ENCODE measurements at places on chromosomes 3 and 15. TPM values are rescaled to one million over a fixed set of nuclear protein-coding genes. Genes with fewer than 3 reads are reported as not detected.

- no peaks in the 10 kb centered on the region for H3K4me1 ChIP-seq
- no peak for DNase-seq
- H3K36me3 ChIP-seq, result no peaks in the 10 kb centered on the region
- H3K27ac ChIP-seq, result no peak overlapping the region
Observed at GRCh38 chr3:4151859-4152258, 151.3 kb upstream of the SETMAR start.

Gene SLC2A2
- total RNA-seq, result not detected

Gene GUCA1C
- total RNA-seq, result not detected

GRCh38 chr15:71899674-71900073, 89.3 kb downstream of the NR2E3 start:
- H3K27ac ChIP-seq, result no peak overlapping the region
- H3K4me3 ChIP-seq, result no peak overlapping the region

DNA sequence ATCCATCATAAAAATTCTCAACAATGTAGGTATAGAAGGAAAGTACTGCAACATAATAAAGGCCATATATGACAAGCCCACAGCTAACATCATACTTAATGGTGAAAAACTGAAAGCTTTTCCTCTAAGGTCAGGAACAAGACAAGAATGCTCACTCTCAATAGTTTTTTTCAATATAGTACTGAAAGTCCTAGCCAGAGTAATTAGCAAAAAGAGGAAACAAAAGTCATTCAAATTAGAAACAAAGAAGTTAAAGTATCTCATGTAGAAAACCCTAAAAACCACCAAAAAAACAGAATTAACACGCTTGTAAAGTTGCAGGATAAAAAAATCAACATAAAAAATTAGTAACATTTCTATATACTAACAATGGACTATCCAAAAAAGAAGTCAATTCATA, 61.8 kb downstream of the MYH15 start:
- H3K4me1 ChIP-seq, result no peaks in the 10 kb centered on the region
- DNase-seq, result no peak

Gene WDR53
- 5.9 TPM for total RNA-seq

Gene C3orf62
- total RNA-seq, result 3.4 TPM

DNA sequence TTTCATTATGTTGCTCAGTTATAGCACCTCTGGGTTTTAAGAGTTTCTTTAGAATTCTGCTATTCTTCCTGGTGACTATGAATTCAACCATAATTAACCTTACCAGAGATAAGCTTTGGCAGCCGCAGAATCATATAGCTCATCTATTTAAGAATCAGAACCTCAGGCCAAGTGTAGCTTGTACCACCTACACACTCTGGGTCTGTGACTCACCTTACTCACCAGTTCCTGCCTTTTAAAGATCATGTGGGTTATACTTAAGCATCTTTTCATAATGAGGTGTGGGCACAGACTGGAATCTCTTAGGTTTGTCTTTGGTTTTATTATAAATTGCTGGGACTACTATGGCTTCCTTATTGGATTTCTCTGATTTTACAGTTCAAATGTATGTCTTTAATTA, 21.9 kb downstream of the CDV3 start:
- DNase-seq, result no peak
- no peak overlapping the region for H3K4me3 ChIP-seq
- H3K27me3 ChIP-seq, result no peaks in the 10 kb centered on the region
- no peaks in the 10 kb centered on the region for H3K4me1 ChIP-seq

DNA sequence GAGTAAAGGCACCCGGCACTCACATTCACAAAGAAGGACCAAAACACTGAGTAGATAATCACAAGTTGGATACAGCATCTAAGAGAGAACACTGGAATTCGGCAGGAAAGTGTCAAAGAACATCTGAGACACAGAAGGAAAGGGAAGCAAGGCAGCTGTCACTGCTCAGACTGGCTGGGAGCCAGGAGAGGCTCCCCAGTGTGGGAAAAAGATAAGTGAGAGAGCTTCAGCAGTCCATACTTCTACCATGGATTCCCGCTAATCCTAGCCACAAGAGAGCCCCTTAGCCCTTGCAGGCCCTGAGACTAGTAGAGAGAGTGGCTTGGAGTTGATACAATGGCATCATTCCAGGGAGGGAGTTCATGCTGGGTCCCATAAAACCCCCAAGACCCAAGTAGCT, 36.7 kb upstream of the CP start:
- no peak overlapping the region for H3K27ac ChIP-seq
- no peaks in the 10 kb centered on the region for H3K27me3 ChIP-seq
- no peaks in the 10 kb centered on the region for H3K36me3 ChIP-seq
- no peak for DNase-seq
- no peak overlapping the region for H3K4me3 ChIP-seq

GRCh38 chr3:128935922-128936321, 56.5 kb downstream of the ACAD9 start:
- no peaks in the 10 kb centered on the region for H3K27me3 ChIP-seq
- H3K4me1 ChIP-seq, result no peaks in the 10 kb centered on the region
- H3K4me3 ChIP-seq, result no peak overlapping the region
- DNase-seq, result no peak
- H3K36me3 ChIP-seq, result no peaks in the 10 kb centered on the region

DNA sequence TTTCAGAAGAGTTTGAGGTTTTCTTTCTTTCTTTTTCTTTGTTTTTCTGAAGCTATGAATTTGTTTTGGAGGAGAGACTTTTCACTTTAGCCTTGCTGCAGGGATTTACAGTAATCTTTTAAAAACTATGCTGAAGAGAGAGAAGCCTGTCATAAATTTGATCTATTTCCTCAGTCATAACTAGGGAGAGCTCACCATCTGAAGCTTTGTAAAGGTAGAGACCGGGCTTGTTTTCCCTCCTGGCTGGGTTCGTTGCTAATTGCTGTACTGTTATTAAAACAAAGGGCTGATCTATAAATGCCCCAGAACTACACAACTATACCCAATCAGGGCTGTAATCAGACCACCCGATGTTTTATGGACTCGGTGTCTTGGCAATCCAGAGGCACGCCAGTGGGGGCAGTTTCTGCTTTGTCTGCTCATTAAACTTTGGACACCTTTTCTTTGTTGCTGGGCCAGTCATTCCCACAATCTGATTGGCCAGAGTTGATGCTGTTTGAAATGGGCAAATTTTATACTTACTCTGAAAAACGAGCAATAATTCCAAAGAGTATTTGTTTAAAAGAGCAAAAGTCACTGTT, 164.3 kb downstream of the CACNA1D start:
- H3K27ac ChIP-seq, result peak overlapping the region; percentile 8
- H3K27me3 ChIP-seq, result no peaks in the 10 kb centered on the region
- H3K4me1 ChIP-seq, result peaks cover 21% of the 10 kb centered on the region
- no peak for DNase-seq
- H3K36me3 ChIP-seq, result no peaks in the 10 kb centered on the region

Gene IL5RA
- total RNA-seq, result 0.13 TPM

Gene AP3B2
- total RNA-seq, result 1.9 TPM

GRCh38 chr15:34621675-34622074, 38.2 kb upstream of the GOLGA8B start:
- no peaks in the 10 kb centered on the region for H3K36me3 ChIP-seq
- H3K4me3 ChIP-seq, result no peak overlapping the region
- DNase-seq, result no peak
- peaks cover 7% of the 10 kb centered on the region for H3K27me3 ChIP-seq

GRCh38 chr3:133295199-133295901, 104.5 kb upstream of the BFSP2 start:
- no peaks in the 10 kb centered on the region for H3K4me1 ChIP-seq
- no peaks in the 10 kb centered on the region for H3K27me3 ChIP-seq
- no peak overlapping the region for H3K4me3 ChIP-seq
- DNase-seq, result no peak
- no peak overlapping the region for H3K27ac ChIP-seq
- no peaks in the 10 kb centered on the region for H3K36me3 ChIP-seq

Gene CSTA
- total RNA-seq, result 3.6 TPM

- DNase-seq, result peak; percentile 39
- H3K4me1 ChIP-seq, result peaks cover 27% of the 10 kb centered on the region
- H3K27ac ChIP-seq, result no peak overlapping the region
- no peak overlapping the region for H3K4me3 ChIP-seq
Observed at GRCh38 chr3:177597311-177598096, 400.2 kb upstream of the TBL1XR1 start.

DNA sequence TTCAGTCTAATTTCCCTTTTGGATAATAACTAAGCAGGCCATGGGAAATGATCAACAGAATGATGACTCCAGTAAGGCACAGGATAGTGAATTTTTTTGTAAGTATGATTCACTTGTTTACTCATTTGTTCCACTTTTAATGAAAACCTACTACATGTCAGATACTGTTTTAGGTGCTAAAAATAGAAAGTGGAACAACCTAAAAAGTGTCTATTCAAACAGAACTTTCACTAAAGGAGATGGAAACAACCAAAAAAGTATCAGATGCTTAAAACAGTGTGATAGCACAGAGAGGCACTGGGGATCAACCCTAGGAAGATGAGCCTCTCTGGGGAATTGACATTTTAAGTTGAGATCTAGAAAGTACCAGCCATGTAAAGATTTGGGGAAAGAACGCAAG, 11.1 kb downstream of the RYK start:
- peak overlapping the region; percentile 74 for H3K27ac ChIP-seq
- no peak for DNase-seq
- H3K4me1 ChIP-seq, result peaks cover 77% of the 10 kb centered on the region
- no peak overlapping the region for H3K4me3 ChIP-seq
- H3K36me3 ChIP-seq, result no peaks in the 10 kb centered on the region

DNA sequence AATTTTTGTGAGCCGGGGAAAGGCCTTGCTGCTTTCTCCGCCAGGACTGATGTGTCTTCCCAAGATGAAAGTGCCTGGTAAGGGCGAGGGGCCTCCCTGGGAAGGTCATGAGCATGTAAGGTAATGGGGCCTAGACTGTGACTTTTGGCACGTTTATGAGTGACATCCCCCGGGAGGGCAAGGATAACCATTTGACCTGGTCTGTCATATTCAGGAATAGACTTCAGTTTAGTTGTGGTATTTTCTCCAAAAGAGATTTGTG, 631 bp upstream of the CNBP start:
- H3K27me3 ChIP-seq, result no peaks in the 10 kb centered on the region
- DNase-seq, result peak; percentile 42
- H3K4me3 ChIP-seq, result no peak overlapping the region
- H3K36me3 ChIP-seq, result no peaks in the 10 kb centered on the region

Gene CASR
- not detected for total RNA-seq

Gene APBA2
- 4.5 TPM for total RNA-seq

Gene KBTBD12
- 0.74 TPM for total RNA-seq

Gene C2CD4A
- 0.22 TPM for total RNA-seq

DNA sequence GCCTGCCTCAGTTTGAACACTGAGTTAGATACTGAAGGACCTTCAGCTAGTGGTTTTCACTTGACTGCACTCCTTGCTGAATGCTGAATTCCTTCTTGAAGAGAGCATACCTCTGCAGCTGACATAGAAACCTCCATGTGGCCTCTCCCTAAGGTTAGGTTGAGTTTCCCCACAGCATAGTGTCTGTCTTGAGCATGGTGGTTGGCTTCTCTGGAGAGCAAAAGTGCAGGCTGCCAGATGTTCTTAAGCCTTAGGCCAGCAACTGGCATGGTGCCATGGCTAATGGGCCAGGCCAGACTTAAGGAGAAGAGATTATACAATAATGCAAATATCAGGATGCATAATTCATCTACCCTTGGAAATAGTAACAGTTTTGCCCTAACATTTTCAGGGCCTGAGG, 545.6 kb upstream of the ZNF385D start:
- no peak overlapping the region for H3K4me3 ChIP-seq
- H3K36me3 ChIP-seq, result no peaks in the 10 kb centered on the region
- DNase-seq, result no peak
- no peak overlapping the region for H3K27ac ChIP-seq
- no peaks in the 10 kb centered on the region for H3K4me1 ChIP-seq
- no peaks in the 10 kb centered on the region for H3K27me3 ChIP-seq

DNA sequence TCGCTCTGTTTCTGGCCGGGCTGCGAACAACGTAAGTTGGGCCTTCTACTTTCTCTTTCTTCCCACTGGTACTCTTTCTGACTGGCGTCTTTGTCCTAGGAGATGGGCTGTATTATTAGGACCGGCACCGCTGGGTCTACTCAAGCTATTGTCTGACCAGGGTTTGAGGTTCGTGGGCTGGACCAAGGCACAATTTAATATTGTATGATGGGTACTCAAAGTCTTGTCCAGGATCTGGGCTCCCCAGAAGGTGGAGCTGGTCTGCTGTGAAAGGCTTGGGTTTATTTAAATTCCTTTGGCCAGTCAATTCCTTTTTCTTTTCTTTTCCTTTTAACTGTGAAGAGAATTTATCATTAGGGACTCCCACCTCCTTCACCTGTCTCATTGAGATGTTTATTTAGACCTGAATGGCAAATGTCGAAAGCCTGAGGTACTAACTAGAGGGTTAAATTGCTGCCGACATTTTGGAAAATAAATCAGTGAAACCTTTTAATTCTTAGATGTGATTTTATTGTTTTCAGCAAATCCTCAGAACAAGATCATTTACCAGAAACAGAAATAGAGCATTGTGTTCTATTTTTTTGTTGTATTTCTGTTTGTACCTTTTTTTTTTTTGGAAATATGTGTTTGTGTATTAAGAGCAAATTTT, 410 bp downstream of the LRRC49 start:
- H3K36me3 ChIP-seq, result no peaks in the 10 kb centered on the region
- DNase-seq, result no peak
- H3K4me1 ChIP-seq, result peaks cover 6% of the 10 kb centered on the region
- H3K27ac ChIP-seq, result peak overlapping the region; percentile 81
- peak overlapping the region; percentile 79 for H3K4me3 ChIP-seq

DNA sequence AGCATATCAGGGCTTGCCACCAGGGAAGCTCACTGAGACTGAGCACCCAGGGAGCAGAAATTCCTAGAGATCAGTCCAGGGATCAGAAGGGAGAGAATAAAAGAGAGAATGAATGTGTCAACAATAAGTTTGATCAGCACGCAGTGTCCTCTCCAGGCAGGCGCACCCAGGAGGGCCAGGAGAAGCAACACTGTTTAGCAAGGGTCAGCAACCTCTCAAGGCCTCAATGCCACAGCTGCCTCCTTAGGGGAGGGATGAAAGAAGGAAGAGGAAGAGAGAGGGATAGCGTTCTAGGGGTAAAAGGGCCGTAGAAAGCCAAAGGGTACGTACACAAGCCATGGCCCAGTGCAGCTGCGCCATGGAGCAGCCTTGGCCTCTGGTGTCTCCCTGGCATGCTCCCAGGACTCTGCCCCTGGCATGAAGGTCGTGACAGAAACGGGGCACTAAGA, 399.8 kb downstream of the SHQ1 start:
- H3K27ac ChIP-seq, result peak overlapping the region; percentile 57
- DNase-seq, result peak; percentile 71
- peaks cover 29% of the 10 kb centered on the region for H3K4me1 ChIP-seq
- H3K27me3 ChIP-seq, result no peaks in the 10 kb centered on the region

Gene FOXL2NB
- under 0.01 TPM for total RNA-seq

Gene GRAMD2A
- 0.57 TPM for total RNA-seq

All from adrenal gland (tissue), 19 donors.